ENCODE measurements at places on chromosomes 11 and 22.

DNA sequence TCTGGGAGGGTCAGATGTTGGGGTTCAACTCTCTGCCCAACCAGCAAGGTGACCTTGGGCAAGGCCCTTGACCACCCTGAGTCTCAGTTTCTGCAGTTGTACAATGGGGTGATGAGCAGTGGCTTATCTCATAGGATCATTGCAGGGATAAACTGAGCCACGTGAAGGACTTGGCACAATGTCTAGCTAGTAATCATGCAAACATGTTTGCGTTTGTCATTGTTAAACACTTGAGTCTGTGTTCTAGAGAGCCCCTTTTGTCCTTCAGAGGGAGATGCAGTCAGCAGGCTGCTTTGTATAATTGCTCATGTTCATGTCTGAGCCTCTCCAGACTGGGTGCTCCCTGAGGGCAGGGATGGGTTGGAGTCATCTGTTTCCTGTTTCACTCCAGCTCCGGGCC is 15.8 kb downstream of the CD82 start:
- DNase-seq: no peak

- DNase-seq: peak; percentile 91
These were observed 200.2 kb upstream of the SORL1-AS1 start for GRCh38 chr11:121652971-121653370.

- DNase-seq: no peak
These were observed 383.9 kb upstream of the CHORDC1 start for GRCh38 chr11:90606721-90607120.

GRCh38 chr11:6968816-6969215 is 42.6 kb downstream of the ZNF215 start:
- no peak for DNase-seq

DNA sequence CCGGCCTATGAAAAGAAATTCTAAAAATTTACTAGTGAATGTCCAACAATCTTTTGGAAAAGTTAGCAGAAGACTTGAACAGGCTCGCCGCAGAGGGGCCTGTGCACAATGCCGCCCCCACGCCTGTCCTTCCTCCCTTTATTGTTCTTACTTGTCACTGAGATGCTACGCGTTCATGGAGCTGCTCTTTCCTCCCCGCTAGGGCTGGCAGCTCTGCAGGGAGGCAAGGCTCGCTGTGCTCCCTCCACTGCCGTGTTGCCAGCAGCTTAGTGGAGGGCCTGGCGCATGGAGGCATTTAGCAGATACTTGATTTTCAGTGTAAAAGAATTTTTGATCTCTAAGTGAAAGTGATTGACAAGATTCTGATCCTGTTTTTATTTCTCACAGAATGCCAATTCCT is 14.7 kb downstream of the PHRF1 start:
- DNase-seq: no peak

DNA sequence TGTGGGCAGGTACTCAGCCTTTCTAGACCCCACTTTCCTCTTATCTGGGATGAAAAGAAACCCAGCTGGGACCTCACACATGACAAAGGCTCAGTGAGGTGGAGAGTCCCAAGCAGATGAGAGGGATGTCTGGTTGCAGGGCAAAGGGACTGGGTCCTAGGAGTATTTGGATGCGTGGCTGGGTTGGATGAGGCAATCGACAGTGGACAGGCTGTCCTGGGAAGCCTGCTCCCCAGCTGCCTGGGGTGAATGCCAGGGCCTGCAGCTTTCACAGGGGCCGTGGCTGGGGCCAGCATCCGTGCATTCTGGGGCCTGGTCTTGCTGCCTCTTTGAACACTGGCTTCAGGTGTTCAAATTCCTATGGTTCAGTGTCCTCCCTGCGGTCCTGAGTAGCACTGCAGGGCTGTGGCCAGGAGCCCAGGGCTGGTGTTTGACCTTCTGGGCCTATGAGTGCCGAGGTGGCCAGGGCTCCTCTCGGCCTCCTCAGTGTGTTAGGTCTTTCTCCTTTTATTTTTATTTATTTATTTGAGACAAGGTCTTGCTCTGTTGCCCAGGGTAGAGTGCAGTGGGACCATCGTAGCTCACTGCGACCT is 65.3 kb downstream of the MCM5 start:
- DNase-seq: no peak

- DNase-seq: no peak
These were observed 111.5 kb downstream of the PKNOX2 start for GRCh38 chr11:125275905-125276618.

All from eye (tissue), 1 donor.